ENCODE measurements at places on chromosomes 7 and 10.

GRCh38 chr7:12032146-12032545 lies 178.9 kb upstream of the TMEM106B start:
- no peak for DNase-seq

DNA sequence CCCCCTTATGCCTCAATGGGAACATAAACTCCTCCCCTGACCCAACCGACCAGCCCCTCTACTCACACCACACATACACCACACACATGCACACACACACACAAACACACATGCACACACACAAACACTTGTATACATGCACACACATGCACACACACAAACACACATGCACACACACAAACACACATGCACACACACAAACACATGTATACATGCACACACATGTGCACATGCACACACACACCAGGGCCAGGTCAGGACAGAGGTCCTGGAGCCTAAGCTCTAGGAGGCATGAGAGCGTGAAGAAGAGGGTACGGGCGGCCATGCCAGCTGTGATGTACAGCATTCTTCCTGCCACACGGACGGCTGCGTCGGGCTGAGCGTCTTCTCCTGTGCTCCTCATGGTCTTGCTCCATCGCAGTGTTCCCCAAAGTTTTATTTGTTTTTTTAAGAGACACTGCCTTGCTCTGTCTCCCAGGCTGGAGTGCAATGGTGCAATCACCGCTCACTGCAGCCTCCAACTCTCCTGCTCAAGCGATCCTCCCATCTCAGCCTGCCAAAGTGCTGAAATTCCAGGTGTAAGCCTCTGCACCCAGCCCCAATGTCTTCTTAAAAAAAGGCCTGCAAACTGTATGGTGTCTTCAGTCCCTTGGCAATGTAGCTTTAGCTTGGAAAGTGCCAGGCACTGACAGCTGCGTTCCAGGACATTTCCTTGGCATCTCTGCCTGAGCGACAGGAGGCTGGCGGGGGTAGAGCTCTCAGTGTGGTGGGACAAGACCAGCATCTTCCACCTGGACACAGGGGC lies 38.8 kb upstream of the INPP5A start:
- no peak for DNase-seq

DNA sequence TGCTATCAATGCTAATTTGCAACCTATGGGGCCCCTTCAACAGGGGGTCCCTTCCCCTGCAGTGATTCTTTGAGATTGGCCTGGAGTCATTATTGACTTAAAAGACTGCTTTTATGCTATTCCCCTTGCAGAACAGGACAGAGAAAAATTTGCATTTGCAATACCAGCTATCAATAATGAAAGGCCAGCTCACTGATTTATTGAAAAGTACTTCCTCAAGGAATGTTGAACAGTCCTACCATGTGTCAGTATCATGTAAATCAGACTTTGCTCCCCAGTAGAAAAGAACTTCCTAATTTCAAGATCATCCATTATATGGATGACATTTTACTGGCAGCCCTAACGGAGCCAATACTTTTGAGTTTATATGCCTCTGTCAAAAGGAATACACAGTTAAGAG lies 29.7 kb upstream of the ABCA13 start:
- no peak for DNase-seq

- DNase-seq: no peak
Measured at GRCh38 chr7:149569726-149570422, 72.3 kb upstream of the ZNF746 start.

- no peak for DNase-seq
Measured at GRCh38 chr7:130901209-130901783, 167.3 kb upstream of the KLF14 start.

DNA sequence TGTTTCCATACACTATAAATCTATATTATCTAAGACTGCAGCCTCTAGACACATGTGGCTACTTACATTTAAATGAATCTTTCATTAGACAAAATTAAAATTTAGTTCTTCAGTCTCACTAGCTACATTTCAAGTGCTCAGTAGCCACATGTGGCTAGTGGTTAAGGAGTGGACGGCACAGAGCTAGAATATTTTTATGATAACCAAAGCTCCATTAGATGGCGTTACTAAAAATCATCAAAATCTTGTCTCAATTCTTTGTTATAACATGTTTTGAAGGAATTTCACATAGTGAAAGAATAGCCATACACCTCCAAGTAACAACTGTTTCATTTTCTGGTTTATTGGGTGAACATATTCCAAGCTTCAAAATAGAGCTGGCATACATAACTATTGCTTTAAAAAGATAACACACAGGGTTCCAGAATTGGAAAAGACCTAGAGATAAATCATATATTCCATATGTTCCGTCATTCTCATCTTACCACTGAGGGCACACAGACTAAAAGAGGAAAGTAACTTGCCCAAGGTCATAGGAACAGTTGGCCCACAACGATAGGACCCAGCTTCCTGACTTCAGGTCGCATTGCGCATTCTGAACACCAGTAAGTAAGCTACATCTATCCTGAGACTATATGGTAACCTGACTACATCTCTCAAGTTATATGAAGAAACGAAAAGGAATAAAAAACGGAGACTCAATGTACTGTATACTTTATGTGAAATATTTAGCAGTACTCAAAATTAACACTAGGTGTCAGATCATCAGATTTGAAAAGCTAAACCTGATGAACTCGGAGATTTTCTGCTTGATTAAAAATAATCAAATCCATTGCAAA lies 66.6 kb downstream of the CAV1 start:
- no peak for DNase-seq

- peak; percentile 38 for DNase-seq
Measured at GRCh38 chr7:2956526-2957368, 86.9 kb downstream of the CARD11 start.
